ENCODE measurements at places on chromosomes 2 and 18.

DNA sequence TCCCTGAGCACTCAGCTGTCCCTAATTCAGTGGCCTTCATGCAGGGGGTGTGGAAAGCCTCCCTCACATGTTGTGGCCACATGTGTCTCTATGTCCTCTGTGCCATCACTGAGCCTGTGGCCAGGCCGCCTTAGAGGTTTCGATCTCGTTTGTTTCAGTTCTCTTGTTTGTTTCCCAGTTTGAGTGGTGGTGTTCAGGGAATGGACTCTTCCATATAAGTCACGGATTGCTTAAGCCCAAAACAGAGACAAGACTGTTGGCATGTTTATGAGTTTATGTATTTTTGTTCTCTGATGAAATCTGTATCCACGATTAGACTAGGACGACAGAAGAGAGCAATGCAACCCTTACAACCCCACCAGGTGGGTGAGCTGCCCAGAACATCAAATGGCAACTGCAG is 134.5 kb downstream of the CCBE1 start:
- DNase-seq = no peak

- no peak for DNase-seq
These were observed 1406.1 kb upstream of the NXPH2 start for GRCh38 chr2:140186313-140186712.

DNA sequence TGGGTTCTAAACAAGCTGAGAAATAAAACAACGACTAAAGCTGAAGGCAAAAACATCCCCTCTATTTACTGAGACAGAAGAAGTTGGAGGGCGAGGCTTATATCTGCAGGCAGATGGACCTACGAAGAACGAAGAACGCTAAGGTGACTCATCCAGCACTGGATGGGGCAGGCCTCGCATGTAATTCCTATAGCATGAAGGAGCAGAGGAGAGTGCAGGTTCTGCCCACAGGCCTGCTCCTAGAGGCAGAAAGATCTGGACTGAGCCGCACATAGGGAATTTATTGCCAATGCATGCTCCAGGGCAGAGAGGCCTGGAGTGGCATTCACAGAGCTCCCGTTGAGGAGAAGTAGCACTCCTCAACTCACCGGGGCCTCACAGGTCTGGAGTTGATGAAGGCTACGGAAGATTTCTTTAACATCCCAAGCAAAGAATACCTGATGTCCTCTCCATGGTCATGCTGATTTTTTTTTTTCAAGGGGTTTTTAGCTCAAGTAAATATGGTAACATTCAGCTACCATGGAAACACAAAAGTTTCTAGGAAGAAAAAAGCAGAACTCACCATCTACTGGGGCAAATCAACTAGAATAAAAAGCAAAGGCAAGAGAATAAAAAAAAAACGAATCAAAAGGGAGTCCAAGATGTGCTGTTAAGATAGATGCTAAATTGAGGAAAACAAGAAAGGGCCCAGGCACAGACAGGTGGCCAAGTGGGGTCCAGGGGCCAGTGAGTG is 10.4 kb upstream of the METTL21A start:
- DNase-seq = peak; percentile 68

GRCh38 chr2:29014811-29015421 is 33.8 kb downstream of the TOGARAM2 start:
- DNase-seq = peak; percentile 51

GRCh38 chr2:61952288-61952687 is 46.8 kb downstream of the COMMD1 start:
- DNase-seq = peak; percentile 17

- DNase-seq = peak; percentile 79
These were observed 22.3 kb upstream of the VPS4B start for GRCh38 chr18:63444580-63444979.

- no peak for DNase-seq
These were observed 255.1 kb upstream of the THSD7B start for GRCh38 chr2:136510244-136510643.

GRCh38 chr2:154673694-154674093 is 24.8 kb upstream of the KCNJ3 start:
- no peak for DNase-seq

DNA sequence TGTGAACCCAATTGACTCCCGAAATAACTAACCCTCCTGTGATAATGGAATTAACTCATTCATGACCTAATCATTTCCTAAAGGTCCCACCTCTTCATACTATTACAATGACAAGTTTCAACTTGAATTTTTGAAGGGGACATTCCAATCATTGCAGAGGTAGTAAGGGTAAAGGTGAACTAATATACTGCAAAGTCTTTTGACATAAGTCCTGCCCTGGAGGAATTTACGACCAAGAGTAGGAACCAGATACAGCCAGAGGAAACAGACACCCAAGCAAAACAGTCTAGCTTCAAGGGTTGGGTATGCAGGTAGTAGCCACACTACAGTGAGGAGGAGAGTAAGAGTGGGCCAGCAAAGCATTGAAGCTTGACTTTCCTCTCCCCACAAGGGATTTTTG is 1.2 kb upstream of the SRBD1 start:
- peak; percentile 8 for DNase-seq

GRCh38 chr2:8151888-8152287 is 530.0 kb upstream of the ID2 start:
- no peak for DNase-seq

GRCh38 chr2:233413559-233414272 is 59.4 kb downstream of the DGKD start:
- peak; percentile 85 for DNase-seq

DNA sequence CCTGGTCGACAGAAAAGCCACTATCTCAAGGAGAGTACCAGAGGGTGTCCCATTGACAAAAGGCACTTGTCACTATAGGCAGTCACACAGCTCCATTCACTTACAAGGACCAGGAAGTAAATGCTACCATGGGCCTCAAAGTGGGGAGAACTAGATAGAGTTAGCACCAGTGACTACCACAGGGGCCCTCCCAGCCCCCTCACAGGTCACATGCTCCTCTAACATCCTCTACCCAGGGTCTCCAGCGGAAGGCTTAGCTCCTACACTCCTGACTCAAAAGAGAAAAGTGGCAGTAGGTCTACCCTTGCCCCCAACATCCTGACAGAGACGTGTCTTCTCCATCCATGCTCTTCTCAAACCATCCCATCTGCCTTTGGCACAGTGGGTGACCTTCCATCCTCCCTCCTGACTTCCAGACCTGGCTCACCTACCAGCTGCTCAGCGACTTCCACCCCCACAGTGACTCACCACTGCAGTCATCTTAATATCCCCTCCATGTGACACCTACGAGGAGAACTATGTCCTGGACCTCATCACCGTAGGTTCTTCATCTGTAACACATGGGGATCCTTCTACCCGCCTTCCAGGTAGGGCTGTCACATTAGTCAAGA is 5.6 kb upstream of the DNMT3A start:
- DNase-seq = peak; percentile 42

- DNase-seq = no peak
These were observed 2.8 kb upstream of the RESP18 start for GRCh38 chr2:219335373-219335786.

DNA sequence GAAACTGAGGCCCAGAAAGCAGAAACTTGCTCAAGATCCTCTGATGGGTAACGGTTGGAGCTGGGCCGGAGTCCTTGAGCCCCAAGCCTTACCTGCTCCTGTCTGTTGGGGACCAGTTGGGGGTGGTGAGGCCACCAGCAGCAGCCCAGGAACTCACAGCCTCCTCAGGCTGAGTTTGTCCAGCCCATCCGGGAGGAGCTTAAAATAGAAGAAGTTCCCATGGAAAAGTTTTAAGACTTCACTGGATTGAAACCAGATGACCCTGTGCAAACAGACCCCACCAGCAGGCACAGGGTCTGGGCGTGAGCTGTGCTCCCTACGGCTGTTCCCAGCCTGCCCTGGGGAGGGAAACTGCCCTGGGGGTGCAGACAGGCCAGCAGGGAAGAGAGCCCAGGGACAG is 40.6 kb upstream of the FOSL2 start:
- no peak for DNase-seq

DNA sequence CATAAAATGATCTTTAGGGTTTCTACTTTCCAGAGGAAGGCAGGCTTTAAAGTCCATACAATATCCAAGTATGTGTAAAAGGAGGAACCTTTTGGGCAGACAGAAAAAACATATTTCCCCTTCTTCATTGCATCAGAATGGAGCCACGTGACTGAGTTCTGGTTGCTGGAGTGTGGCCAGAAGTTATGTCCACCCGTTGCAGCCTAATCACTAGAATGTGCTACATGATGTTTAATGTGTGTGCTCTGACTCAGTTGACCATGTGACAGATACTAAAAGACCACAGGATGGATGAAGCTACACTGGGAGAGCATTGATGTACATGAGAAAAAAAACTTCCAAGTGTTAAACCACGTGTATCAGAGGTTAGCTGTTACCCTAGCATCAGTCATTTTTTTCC is 460.9 kb downstream of the RIT2 start:
- DNase-seq = no peak

DNA sequence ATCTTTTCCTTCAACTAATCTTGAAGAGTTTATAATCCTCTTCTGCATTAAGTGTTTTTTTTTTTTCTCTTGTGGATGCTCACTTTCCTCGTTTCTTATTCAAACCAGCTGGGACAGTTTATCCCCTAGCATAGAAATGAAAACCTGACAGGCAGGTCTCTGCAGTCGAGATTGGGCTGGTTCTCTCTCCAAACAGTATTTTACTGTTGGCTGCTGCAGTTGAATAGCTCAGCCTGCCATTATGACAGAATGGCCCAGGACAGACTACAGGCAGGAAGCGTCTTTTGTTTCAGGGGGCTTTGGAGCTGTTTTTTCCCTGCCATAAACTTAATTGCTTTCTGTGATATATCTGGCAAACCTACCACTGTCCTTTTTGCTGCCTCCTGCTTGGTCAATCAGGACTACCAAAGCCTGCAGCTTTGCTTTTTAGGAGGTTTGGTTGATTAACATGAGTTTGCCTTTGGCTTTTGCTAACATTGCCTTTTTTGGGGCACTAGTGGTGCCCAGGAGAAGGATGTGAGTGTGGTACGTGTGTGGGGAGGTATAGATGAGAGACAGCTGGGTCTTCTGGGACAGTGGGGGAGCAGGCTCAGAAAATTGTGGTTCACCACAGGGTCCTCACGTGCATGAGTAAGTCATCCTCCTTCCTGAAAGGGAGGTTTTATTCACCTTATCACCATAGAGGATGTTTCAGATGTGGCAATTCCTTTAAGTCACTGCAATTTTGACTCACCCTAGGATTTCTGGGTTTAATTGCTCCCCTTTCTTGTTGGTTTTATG is 128.7 kb downstream of the LYPD6B start:
- DNase-seq = no peak

- no peak for DNase-seq
These were observed 64.8 kb downstream of the TNFRSF11A start for GRCh38 chr18:62389761-62390481.

GRCh38 chr2:201307876-201308275 is 47.5 kb downstream of the CASP8 start:
- DNase-seq = no peak

DNA sequence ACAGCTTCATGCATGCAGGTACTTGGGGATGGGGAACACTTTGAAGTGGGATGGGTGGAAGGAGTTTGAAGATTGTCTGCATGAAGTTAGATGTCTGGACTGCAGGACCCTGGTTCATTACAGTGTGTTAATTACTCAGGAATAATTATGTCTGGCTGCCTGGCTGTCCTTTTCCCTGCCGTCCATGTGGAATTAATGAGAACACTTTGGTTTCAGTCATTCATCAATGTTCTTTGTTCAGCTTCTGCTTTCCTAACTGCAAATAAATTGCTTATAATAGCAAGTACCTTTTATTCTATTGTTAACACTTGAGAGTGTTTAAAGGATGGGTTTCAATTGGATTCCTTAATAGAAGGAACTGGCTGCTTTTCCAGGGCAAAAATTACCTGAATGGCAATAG is 35.8 kb downstream of the MTCL1 start:
- no peak for DNase-seq

- no peak for DNase-seq
These were observed 122.9 kb downstream of the MBP start for GRCh38 chr18:77009675-77010074.

- DNase-seq = no peak
These were observed 412.9 kb downstream of the TMEM182 start for GRCh38 chr2:103174711-103175110.

DNA sequence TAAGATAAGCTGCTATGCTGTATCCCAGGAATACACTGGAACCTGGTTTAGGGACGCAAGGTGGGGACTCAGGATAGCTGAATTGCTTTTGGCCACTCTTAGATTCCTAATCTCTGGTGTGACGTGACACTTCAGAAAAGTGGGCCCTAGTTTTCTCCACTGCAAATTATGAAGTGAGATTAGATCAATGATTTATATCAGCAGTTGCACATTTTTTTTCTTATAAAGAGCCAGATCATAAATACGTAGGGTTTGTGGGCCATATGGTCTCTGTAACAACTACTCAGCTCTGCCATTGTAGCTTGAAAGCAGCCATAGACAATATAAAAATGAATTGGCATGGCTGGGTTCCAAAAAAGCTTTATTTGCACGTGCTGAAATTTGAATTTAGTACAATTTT is 85.4 kb upstream of the CPO start:
- DNase-seq = no peak

DNA sequence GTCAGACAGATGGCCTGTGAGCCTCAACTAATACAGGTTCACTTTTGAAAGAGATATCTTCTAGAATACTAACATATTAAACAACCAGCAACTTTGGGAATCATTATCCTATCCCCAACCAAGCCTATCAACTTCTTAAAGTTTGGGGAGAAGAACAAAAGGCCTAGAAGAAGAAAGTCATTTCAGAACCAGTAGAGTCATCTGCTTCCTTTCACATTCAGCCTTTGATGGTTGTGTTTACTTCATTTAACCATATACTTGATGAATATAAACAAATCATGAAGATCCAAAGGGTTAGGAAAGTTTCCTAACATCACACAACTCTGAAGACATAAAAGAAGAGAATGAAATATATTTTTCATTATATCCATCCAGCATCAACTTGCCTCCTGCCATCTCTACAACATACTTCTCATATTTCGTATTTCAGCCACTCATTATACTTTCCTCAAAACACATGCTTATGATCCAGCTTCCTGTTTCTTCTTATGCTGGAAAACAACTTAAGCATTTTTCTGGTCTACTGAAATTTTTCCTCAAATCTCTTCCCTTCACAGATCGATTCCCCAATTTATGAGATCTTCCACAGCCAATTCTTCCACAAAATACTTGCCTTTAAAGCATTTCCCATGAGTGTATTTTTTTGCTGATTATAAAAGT is 114.3 kb downstream of the CACNB4 start:
- no peak for DNase-seq

DNA sequence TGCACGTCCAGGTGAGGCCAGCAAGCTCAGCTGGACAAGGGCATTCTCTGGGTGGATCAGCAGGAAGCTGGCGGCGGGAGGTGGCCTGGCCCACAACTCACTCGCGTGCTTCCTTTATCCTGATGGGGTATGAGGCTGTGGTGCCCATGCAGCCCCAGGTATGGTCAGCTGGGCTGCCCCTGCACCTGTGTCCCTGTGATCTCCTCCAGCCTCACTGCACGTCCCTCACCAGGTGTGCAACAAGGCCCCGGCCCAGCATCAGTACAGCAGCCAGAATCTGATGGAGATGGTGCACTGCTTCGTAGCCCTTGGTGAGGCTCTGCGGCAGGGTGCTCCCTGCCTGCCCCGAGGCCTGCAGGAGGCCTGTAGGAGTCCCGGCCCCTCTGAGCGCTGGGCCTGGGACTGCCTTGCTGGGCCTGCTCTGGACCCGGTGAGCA is 17.6 kb downstream of the MROH2A start:
- no peak for DNase-seq
